ENCODE measurements at places on chromosomes 2 and 18.

DNA sequence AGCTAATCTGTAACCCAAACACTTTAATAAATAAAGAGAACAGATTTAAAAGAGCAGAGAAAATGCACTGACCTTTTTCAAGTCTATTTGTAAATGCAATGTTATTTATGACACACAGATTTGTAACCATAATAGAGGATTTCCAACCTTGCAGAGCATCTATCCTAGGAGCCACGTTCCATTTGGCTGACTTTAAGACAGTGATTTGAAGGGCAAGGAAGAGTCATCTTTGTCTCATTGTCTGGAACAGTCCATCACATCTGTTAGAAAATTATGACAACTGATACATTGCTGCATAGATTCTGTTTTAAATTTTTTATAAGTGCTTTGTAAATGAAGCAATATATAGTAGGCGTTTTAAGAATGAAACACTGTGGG, 90.8 kb upstream of the L3MBTL4 start:
- no peak for DNase-seq

DNA sequence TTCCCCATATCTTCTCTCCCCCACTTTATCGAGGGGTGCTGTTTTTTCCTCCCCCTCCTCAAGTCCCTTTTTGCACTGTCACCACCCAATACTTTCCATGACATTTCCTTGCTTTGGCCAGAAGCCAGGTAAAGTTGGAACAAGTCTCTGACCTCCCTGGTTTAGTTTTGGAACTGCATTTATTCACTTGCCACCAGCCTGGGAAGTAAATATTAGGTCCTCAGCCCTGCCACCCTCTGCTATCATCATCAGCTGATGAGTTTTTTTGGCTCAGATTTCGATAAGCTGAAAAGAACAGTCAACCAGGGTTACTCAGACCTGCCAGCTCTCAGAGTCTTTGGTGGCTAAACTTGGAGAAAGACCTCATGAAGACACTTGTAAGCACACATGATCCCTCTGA, 47.0 kb downstream of the DHRS9 start:
- no peak for DNase-seq

- no peak for DNase-seq
These were observed 749 bp upstream of the PTMA start for GRCh38 chr2:231707625-231707926.

GRCh38 chr2:163657281-163657656, 78.5 kb downstream of the FIGN start:
- no peak for DNase-seq

DNA sequence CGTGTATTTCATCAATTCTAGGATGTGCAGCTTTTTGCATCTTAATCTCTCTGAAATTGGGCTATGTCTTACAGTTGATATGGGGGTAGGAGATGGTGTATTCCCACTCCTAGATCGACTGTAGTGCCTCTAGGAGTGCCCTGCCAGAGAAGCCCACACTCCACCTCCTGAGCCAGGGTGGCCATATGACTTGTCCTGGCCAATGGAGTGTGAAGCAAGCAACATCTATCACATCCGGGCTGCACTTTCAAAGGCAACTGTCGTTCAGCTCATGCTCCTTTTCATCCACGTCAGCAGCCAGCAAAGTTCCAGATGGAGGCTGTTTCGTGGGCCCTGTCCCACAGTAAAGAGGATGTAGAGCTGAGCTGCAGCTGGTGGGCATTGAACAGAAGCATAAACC, 149.4 kb upstream of the SLC1A4 start:
- DNase-seq, result peak; percentile 73

DNA sequence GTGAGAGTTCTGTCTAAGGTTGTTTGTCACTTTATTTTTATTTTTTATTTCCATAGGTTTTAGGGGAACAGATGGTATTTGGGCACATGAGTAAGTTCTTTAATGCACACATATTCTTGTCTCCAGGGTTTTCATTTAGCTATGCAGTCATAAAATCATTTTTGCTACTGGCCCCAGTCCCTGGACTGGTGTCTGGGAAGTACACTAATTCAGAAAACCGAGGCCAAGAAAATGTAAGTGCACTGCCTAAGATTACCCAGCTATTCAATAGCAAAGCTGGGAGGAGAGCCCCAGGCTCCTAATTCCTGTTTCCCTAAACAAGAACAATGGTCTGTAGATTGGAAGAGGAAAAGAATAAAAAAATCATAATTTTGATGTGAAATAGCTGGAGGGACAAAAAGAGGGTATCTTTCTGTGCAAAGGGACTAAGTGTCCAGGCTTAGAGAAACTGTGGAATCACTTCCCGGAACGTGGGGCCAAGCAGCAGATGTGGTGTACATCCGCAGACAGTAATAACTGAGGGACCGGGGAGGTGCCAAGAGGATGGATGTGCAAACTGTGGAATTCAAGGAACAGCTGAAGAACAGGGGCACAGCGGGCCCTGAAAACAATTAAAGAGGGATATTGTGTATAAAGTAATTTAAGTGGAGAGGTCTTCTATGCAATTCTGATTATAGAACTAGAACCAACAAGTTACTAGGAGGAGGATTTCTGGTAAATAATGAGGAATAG, 236.3 kb downstream of the ACKR3 start:
- DNase-seq, result no peak

DNA sequence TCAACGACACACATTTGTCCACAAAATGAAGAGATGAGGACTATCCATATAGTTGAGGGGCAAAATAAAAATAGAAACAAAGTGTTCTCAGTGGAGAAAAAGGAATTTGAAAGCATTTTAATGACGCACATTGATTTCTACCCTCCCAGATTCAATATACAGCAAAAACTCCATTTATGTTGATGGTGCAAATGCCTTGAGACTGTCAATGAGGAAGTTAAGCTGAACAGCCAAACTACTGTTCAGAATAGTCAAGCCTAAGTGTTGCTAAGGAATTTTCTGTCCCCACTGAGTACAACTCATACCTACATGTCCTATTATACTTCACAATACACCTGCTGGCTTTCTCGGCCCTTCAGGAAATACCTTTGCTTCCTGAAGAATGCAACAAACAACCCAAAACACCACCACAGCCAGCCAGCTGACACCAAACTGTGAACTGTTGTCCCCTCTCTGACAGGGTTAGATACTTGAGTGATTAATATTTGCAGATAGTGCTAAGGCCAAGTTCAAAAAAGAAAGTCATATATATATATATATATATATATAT, 27.8 kb upstream of the DARS1 start:
- DNase-seq, result no peak

DNA sequence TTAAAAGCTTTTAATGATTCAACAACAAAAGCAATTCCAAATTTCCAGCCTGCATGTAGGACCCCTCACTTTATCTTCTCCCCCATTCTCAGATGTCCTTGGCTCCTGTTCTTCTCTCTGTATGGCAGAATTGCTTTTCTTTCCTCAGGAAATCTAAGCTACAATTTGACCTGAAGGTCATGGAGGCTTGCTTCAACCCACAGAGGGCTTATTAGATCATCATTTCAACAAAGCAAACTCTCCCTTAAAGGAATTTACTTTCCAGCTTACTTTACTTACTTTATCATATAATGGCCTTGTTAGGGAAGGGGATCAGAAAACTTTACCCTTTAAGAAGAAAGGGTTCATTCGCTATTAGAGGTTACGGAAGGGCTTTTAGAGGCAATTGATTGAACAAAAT, 211.5 kb downstream of the RAD51AP2 start:
- no peak for DNase-seq

DNA sequence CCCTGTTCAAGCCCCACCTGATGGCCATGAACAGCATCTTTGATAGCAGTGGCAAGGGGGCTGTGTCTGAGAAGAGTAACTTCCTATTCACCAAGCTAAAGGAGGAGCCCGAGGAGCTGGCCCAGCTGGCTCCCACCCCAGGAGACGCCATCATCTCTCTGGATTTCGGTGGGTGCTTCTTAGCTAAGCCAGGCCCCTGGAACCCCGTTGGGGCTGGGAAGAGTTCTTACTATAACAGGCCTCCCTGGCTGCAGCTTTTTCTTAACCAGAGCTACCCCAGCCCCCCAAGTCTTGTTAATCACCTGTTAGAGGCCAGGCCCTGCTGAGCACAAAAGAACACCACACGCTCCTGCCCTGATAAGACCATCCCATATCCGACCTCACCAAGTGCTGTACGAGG, 79.4 kb downstream of the EPAS1 start:
- no peak for DNase-seq

DNA sequence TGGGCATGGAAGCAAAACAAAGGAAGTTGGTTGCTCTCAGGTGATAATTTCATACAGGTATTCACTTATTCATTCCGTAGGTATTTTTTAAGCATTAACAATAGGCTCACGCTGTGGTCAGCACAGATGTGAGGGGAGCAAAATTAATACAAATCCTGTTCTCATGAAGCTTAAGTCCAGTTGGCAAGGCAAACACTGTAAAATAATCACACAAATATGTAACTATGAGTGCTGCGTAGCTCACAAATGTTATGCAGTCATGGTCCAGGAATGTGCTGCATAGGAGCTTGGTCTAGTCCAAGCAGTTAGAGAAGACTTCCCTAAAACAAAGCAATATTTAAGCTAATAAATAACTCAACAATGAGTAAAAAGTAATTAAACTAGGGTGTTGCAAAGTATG, 23.9 kb downstream of the SP5 start:
- DNase-seq, result no peak

DNA sequence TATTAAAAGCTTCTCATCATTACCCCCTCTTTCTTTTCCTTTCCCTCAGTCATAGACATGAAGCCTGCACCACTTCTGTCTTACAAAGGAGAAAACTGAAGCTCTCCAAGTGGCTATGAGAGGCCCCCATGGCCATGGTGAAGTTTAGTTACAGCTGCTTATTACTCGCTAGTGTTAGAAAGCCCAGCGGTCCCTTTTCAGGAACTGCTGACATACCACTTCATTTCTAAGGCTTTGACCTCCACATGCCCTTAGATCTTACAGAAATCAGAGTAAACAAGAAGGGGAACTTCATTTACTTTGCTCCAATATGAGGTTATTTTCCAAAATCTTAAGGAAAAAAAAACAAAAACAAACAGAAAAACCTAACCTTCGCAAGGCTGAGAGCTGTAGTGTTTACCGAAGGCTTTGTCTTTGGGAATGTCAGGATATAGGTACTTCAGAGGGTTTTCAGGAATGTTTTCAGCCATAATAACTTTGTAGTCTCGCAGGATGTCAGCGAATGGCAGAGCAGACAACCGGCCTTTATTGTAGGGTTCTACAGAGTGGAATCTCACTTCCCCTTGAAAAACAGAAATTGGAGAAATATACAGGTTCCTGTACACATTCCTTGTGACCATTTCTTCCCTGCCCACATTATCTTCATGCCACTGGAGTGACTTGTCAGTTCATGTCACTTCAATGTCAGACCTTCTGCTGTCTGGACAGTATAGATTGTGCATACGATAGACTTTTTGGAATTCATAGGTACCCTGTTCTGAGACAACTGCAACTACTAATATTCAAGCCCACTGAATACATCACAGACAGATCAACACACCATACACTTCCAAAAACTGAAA, 18.8 kb upstream of the STAT1 start:
- DNase-seq, result no peak

GRCh38 chr2:3079466-3079865, 298.2 kb downstream of the EIPR1 start:
- no peak for DNase-seq

GRCh38 chr18:9994026-9994570, 80.3 kb downstream of the VAPA start:
- no peak for DNase-seq

- DNase-seq, result no peak
These were observed 45.3 kb downstream of the SCTR start for GRCh38 chr2:119478978-119479295.

DNA sequence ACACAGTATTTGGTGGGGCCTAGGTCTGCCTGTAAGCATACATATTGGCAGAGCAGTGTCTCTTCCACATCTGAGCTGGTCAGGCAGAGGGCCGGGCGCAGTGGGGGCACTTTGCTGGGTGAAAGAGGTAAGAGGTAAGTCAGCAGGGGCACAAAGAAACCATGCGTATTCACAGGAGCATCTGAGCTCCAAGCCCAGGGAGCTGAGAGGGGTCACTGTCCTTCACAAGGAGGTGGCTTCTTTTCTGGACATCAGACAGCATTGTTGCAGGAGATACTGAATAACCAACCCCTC, 201.7 kb downstream of the AGAP1 start:
- no peak for DNase-seq

GRCh38 chr2:57450170-57450569, 596.4 kb upstream of the VRK2 start:
- DNase-seq, result peak; percentile 63

DNA sequence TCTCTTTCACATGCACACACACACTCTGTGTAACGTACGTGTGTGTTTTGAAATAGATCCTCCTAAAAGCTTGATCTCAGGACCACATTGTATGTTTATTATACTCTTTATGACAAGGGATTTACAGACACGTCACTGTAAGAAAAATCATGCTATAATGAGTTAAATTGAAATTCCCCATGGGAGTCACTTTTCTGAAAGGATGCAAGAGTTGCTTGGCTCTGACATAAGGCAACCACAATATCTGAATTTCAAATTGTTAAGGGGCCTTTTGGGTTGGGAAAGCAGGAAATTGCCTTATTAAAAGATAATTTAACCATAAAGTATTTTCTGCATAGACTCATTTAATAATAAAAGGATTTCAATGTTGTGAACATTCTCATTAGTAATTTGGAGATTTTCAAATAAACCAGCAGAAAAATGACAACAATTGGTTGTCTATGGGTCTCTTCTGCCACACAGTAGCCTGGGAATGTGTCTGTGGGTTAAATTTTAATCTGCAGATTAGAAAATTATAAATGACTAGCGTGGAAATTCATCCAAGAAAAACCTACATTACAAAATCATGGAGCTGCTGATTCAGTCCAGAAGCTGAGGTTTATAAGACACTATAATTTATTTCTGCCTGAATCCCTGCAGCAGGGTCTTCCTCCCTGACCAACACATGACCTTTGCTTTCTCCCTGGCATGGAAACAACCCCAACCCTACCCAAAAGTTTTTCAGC, 75.9 kb upstream of the PID1 start:
- no peak for DNase-seq

GRCh38 chr18:8943900-8944870, 158.3 kb upstream of the NDUFV2 start:
- DNase-seq, result no peak

GRCh38 chr2:203830304-203831055, 37.1 kb upstream of the CTLA4 start:
- no peak for DNase-seq

DNA sequence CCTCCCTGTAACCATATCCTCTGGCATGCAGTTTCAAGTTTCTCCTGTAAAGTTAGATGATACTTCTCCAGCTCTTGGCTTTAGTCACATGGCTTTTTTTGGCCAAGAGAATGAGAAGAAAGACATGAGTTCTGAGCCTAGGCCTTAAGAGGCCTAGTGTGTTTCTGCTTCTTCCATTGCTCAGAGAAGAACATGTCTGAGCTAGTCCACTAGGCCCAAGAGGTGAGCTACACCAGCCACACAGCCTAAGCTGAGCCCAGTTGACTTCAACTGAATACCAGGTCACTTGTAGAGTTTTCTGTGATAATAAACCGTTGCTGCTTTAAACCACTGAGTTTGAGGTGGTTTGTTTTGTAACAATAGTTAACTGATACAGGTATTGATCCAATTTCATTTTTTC, 19.9 kb upstream of the EFEMP1 start:
- DNase-seq, result no peak

- no peak for DNase-seq
These were observed 97.4 kb upstream of the UPP2 start for GRCh38 chr2:158004126-158004764.
